ENCODE measurements at places on chromosomes 3 and 15. TPM values are rescaled to one million over a fixed set of nuclear protein-coding genes. Genes with fewer than 3 reads are reported as not detected.

PAQR5 gene
- total RNA-seq, result 1.1 TPM

HRG gene
- total RNA-seq, result not detected

DUOX2 gene
- under 0.01 TPM for total RNA-seq

GOLGA6D gene
- not detected for total RNA-seq

GRCh38 chr3:72346526-72346926, 501.7 kb downstream of the SHQ1 start:
- DNase-seq, result peak; percentile 96
- peaks cover 28% of the 10 kb centered on the region for H3K4me1 ChIP-seq
- H3K36me3 ChIP-seq, result no peaks in the 10 kb centered on the region
- H3K27ac ChIP-seq, result peak overlapping the region; percentile 84
- H3K4me3 ChIP-seq, result no peak overlapping the region

DNA sequence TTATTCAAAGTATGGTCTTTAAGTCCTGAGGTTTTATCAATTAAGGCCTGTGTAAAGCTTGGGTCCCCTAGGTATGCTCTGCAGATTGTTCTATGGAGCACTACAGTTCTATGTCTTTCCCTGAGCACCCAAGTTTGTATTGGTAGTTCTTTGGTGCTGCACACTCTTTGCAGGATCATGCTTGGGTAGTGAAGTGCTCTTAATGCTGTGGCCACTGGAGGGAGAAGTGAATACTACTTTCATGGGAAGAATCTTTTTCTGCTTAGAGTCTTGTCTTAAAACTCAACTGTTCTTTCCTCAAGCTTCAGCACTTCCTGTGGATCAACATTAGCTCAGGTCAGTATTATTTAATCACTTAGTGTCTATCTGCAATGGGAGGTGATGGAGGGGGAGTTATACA, 93.6 kb upstream of the CFAP20DC start:
- no peak for DNase-seq
- no peak overlapping the region for H3K27ac ChIP-seq
- H3K27me3 ChIP-seq, result no peaks in the 10 kb centered on the region
- no peaks in the 10 kb centered on the region for H3K4me1 ChIP-seq

DNA sequence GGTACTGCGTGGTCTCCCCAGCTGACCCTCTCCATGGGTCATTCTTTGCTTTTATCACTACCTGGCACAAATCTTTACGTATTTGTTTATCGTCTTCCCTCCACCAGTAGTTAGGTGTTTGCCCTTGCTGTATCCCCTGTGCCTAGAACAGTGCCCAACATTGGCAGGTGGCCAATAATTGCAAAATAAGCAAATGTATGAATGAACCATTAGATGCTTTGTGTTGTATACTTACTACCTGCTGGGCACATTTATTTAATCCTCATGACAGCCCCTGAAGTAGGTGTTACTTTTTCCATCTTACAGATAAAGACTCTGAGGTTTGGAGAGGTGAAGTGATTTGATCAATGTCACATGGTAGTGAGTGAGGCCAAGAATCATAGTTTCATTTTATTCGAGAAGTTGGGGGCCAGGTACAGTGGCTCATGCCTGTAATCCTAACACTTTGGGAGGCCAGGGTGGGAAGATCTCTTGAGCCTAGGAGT, 2.0 kb upstream of the TWF2 start:
- no peaks in the 10 kb centered on the region for H3K36me3 ChIP-seq
- H3K4me1 ChIP-seq, result peaks cover 48% of the 10 kb centered on the region
- DNase-seq, result no peak
- H3K4me3 ChIP-seq, result no peak overlapping the region

DNA sequence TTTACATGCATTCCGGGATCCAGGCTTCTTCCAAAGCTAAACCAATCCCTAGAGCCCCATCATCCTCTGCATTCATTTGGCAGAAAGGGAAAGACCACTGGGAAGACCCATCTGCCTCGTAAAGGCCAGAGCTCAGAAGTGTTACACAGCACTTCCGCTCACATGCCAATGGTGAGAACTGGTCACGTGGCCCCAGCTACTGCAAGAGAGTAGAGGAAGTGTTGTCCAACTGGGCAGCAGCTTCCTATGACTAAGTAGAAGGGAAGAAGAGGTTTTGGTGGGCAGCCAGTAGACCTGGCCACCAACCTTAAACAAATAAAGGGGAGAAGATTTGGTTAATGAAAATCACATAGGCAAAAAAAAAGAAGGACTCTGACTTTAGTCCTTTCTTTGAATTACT, 74.4 kb upstream of the PPP2R3A start:
- no peak overlapping the region for H3K27ac ChIP-seq
- H3K27me3 ChIP-seq, result no peaks in the 10 kb centered on the region
- peaks cover 13% of the 10 kb centered on the region for H3K4me1 ChIP-seq

- peaks cover 12% of the 10 kb centered on the region for H3K4me1 ChIP-seq
- H3K27ac ChIP-seq, result no peak within 1 kb of the TSS
- peak within 1 kb of the TSS; percentile 74 for H3K4me3 ChIP-seq
- H3K27me3 ChIP-seq, result no peaks in the 10 kb centered on the region
- DNase-seq, result no peak
These were observed at the start of gene SLC12A8 for GRCh38 chr3:125212509-125213363. Gene SLC12A8 (minus strand): TSS chr3:125212748. CDS start chr3:125211349, 1,399 bp downstream.

DNA sequence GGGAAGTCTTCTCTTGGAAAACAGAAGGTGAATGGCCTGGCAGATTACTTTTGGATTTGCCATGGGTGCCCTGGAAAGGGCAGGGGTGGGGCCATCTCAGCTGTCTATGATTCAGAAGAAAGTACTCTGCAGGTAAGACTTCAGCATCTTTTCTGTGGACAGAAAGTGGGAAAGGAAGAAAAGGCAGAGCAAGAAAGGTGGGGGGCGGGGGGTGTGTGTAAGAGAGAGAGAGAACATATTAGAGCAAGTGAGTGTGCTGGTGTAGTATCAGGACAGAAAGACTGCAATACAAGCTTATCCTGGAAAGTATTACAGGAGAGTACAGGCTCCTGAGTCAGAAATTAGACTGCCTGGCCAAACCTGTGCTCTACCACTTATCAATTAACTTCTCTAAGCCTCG, 5.5 kb downstream of the TAGLN3 start:
- H3K4me3 ChIP-seq, result no peak overlapping the region
- DNase-seq, result no peak
- H3K27me3 ChIP-seq, result no peaks in the 10 kb centered on the region
- H3K27ac ChIP-seq, result no peak overlapping the region
- peaks cover 30% of the 10 kb centered on the region for H3K4me1 ChIP-seq
- H3K36me3 ChIP-seq, result no peaks in the 10 kb centered on the region

Data from osteoblast (primary cell).